ENCODE measurements at places on chromosomes 11 and 22.

DNA sequence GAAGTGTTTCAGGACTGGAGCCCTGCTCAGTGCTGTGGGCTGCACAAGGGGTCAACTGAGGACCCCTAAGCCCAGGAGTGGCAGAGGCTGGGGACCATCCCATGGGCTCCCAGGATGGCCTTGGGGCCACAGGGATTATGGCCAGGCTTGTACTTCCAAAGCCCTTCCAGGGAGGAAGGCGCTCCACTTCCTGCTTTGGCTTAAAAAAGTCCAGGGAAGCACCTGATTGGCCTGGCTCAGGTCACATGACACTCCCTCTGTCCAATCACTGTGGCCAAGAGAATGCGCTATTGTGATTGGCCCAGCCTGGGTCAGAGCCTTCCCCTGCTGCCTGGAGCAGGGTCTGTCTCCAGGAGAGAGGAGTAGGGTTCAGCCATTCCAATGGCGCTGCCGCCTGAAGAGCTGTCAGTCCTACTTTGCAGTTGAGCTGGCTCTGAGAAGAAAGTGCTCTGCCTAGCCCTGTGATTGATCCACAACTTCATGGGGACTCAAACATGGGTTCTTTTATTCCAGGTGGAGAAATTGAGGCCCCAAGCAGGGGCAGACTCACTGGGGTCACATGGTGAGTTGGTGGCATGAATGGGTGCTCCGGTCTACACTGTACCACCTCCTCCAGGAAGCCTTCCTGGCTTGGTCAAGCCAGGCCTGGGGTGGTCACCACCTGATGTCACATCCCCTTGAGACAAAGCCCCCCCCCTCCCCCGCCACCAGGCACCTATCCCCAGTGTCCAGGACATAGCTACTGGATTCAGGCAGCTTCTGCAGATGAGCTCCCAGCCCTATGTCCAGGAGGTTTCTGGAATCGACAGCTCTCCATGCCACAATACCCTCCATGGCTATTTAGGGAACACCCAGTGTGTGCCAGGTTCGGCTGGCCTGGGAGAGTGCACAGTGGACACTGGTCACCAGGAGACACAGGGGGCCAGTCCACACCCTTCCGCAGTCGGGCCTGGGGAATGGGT lies 48.2 kb downstream of the RTN4R start:
- no peak for DNase-seq

- no peak for DNase-seq
These were observed 14.4 kb upstream of the UCP3 start for GRCh38 chr11:74023276-74023675.

- no peak for DNase-seq
These were observed 533.0 kb downstream of the KCNA4 start for GRCh38 chr11:29483831-29484230.

GRCh38 chr11:25779033-25779432 lies 552.9 kb upstream of the ANO3 start:
- DNase-seq = no peak

DNA sequence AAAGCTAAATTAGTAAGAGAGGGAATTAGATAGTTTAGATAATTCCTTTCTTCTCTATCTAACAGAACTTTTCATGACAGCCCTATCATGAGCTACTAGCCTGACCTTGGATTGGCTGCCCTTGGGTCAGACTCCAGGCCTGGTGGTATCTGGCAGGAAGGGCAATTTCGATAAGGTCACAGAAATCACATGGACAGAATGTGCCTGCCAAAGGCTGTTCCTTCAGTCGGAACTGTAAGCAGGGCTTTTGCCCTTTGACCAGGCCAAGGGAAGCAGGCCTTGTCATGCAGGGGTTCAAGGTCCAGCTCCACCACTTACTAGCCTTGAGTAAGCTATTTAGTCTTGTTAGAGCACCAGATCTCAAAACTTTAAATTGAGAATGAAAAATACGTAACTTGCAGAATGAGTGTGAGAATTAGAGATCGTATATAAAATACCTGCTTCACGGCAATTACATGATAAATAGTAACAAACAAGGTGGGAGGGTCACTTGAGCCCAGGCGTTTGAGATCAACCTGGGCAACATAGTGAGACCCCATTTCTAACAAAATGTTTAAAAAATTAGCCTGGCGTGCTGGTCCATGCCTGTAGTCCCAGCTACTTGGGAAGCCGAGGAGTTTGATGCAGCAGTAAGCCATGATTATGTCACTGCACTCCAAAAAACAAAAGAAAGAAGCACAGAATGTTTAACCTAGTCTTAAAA lies 60.8 kb upstream of the SC5D start:
- DNase-seq = no peak

DNA sequence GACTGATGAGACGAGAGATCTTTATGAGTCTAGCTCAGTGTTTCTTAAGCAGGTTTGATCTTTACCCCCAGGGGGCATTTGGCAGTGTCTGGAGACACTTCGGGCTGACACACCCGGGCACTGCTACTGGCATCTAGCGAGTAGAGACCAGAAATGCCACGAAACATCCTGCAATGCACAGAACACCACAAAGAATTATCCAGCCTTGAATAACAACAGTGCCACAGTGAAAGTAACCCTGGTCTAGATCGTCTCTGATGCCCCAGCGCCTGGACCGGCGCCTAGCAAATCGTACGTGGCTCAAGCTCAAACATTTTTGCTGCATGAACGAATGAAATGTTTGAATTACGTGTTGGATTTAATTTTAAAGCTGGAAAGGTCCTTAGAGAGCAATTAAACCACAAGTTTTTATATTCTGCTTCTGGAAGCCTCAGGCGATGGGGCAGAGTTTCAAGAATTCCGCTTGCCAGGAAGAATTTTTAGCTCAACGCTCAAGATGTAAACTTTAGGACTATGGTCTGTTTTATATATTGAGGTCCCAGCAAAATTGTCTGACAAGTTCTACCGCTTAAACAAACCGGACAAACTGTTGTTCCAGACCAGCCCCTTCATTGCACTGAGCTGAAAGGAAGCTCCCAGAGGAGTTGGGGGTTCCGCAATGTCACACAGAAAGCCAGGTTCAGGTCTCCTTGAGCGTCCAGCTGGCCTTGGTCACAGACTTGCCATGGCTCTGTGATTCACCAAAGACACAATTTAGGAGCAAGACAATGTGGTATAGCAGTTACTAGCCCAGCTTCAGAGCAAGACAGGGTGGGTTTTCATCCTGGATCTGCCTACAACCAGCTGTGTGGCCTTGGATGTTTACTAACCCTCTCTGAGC lies 44.2 kb upstream of the SMTN start:
- DNase-seq = no peak

GRCh38 chr22:42905217-42905616 lies 48.1 kb upstream of the ARFGAP3 start:
- no peak for DNase-seq

- DNase-seq = no peak
These were observed 940.3 kb downstream of the NTM start for GRCh38 chr11:132310390-132311375.

- no peak for DNase-seq
These were observed 47.0 kb upstream of the TIMP3 start for GRCh38 chr22:32754413-32755041.

DNA sequence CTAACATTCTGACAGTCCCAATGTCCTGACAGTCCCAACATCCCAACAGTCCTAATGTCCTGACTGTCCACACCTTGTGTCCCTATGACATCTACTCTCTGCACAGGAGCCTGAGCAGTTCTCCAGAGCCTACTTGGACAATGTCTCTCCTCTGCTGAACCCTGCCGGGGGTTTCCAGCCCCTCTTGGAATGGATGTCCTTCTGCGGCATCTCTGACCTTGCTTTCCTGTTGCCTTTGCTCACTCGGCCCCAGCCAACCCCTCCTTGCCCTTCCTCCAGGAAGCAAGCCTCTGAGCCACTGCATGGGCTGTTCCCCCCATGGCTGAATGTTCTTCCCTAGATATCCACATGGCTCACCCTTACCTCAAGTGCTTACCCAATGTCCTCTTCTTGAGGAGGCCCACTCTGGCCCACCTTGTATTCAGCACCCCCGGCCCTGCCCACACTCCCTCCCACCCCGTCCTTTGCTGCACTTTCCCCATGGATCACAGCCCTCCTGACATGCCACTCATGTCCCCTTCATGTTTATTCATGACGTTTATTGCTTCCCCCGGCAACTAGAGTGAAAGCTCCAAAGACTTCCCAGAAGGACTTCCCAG lies 59.5 kb downstream of the DHCR7 start:
- no peak for DNase-seq

- DNase-seq = no peak
These were observed 11.4 kb downstream of the DNAL4 start for GRCh38 chr22:38782402-38783094.

GRCh38 chr11:121664144-121664543 lies 211.4 kb upstream of the SORL1-AS1 start:
- DNase-seq = no peak

- DNase-seq = no peak
These were observed 24.4 kb downstream of the PI4KA start for GRCh38 chr22:20834206-20834605.

- no peak for DNase-seq
These were observed 54.3 kb downstream of the IGSF9B start for GRCh38 chr11:133902506-133902905.

DNA sequence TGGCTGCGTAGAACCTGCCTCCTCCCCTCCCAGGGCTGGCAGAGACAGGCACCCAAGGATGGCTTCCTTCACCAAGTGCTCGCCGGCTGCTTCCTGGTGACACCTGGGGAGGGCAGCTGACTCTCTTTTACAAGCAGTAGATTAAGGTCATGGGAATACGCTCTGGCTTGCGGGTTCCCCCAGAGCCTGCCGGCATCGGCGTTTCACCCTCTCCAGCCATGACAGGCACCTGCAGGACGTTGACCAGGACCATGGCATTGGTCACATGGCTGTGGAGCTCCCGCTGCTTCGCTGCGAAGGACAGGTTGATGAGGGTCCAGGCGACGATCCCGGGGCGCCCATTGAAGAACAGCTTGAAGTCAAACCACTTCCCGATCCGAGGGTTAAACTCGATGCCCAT lies 9.5 kb downstream of the DHCR7 start:
- DNase-seq = no peak

DNA sequence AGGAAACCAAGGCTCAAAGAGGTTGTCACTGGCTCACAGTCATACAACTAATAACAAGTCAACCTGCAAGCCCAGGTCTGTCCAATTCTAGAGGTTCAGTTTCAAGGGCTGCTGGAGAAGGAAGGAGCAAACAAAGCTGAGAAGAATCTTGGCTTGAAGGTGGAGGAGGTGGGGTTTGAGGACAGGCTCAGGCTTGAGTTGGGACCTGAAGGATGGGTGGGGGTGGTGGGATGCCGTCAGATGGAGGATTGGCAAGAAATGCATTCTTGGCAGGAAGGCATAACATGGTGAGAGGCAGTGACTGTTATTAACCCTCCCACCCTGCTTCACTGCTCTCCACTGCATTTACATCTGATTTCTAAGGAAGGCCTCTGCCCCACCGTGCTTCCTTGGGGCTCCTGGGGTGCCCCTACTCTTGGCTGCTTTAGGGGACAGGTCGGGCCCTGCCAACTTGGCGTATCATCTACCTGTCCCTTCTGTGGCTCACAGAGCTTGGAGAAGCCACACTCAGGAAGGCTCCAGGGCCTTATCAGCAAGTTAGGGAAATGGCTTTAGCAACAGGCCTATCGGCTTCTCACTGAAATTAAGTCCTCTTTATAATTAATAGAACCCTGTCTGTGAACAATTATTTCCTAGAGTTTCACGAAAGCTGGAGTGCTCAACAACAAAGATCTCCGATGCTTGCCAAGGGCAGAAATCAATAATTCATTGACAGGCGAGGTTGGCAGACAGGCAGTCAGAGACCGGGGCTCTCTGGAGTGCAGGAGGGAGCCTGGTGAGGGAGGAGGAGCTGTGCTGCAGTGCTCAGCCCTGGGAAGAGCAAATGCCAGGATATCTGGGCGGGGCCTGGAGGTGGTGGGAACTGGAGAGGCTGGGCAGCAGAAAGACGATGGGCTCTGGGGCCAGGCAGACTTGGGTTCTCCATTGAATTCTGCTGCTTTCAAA lies 84.9 kb upstream of the NARS2 start:
- DNase-seq = peak; percentile 93

GRCh38 chr22:22836635-22837034 lies 51.0 kb upstream of the IGLL5 start:
- no peak for DNase-seq

DNA sequence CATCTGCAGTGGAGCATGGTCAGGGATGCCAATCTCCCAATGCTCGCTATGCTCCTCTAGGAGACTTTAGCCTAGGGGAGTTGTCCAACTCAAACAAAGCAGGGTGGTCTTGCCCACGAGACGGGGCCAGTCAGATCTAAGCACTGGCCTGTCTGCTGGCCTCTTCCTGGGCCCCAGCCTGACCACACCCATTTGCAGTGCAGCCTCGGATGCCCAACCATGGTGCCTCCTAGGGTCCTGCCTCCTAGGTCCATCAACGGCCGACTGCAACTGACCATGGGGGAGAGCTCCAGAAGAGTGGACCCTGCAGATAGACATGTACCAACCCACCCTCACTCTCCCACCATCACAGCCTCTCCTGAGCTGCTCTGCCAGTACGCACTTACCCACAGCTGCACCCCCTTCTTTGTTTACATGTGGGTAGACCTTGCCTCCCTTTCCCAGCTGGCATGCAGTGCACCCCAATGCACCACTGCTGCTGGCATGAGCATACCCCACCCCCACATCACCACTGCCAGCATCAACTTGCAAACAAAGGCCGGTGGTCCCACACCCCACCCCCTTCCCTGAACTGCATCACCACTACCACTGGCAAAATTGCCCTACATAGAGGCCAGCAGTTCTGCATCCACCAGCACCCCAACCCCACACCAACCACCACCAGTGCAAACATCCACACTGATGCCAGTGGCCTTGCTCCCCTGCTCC lies 27.6 kb upstream of the ARL14EP start:
- DNase-seq = no peak

DNA sequence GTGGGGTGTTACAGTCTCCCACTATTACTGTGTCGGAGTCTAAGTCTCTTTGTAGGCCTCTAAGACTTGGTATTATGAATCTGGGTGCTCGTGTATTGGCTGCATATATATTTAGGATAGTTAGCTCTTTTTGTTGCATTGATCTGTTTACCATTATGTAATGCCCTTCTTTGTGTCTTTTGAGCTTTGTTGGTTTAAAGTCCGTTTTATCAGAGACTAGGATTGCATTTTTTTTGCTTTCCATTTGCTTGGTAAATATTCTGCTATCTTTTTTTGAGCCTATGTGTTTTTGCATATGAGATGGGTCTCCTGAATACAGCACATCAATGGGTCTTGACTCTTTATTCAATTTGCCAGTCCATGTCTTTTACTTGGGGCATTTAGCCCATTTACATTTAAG lies 97.6 kb downstream of the PDE3B start:
- no peak for DNase-seq

- DNase-seq = no peak
These were observed 109.3 kb upstream of the BMAL1 start for GRCh38 chr11:13168271-13168670.

DNA sequence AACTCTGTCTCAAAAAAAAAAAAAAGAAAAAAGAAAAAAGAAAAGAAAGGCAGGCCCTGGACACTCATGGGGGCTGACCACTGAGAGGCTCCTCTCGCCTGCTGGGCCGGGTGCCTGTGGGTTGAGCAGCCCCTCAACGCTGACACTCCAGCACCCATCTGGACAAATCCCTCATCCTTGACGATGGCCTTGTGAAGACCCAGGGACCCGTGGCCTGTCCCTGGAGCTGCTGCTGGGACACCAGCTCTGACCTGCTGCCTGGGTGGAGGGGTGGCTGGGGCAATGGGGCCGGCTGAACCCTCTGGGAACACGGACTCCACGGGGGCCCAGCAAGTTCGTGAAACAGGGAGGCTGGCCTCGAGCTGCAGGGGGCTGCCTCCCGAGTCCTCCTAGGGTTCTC lies 10.5 kb upstream of the BID start:
- DNase-seq = no peak

- DNase-seq = no peak
These were observed 46.2 kb downstream of the TPCN2 start for GRCh38 chr11:69094915-69095290.

Data from NCI-H1105 (cell line).